ENCODE measurements at places on chromosomes 3 and 15.

- no peak for DNase-seq
Observed at GRCh38 chr15:33551860-33552259, 241.1 kb downstream of the RYR3 start.

DNA sequence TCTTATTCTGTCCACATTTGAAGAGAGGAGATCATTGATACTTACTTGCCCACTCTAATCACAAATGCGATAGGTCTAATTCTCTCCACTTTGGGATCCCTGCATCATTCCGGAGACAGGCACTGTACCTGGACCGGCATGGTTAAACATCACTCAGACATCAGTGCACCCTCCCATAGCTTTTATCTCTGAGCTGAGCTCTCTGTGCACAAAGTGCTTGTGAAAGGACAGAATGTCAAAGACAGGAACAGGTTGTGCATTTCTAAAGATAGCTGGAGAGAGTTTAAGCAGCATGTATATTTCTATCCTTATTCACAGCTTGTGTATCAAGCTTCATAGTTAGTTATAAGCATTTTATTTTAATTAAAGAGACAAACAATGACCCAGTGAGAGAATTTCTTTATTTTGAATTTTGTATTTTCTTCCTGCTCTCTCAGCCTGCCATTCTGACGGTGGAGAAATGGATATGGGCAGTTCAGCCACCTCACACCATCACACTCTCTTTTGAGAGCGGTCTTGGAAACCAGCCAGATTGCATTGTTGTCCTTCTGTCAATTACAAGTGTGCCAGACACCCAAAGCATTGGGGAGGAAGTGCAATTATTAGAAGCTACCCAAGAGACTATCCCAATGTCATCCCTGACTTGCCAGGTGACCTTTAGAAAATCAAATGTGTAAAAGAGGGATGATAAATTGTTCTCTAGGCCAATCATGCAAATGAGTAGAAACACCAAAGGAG, 65.2 kb upstream of the CHL1 start:
- no peak for DNase-seq

GRCh38 chr15:62439543-62440016, 274.5 kb upstream of the C2CD4B start:
- DNase-seq: no peak

GRCh38 chr3:190424478-190425439, 24.9 kb downstream of the TMEM207 start:
- DNase-seq: peak; percentile 17

- no peak for DNase-seq
Observed at GRCh38 chr15:78667578-78668236, 26.7 kb upstream of the CHRNB4 start.

- DNase-seq: no peak
Observed at GRCh38 chr3:184874709-184875644, 63.0 kb downstream of the VPS8 start.

DNA sequence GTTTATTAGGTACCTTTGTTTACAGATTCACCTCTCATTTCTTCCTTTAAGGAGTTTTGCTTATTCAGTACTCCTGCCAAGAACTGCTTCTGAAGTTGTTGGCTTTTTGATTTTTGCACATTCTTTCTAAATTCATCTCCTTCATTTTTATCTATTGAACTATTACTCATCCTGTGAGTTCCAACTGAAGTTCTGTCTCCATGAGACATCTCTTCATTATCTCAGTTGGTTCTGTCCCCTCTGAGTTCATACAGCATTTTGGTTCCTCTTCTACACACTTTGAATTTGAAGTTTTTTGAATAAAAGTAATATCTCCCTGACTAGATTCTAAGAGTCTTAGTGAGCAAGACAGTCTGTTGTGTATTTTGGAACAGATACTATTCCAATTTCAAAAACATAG, 299.7 kb downstream of the OTOL1 start:
- DNase-seq: no peak
